Glutamatergic neuron (in vitro differentiated cells): ENCODE measurements at places on chromosomes 6 and 20. TPM values are rescaled to one million over a fixed set of nuclear protein-coding genes. Genes with fewer than 3 reads are reported as not detected.

- H3K27me3 ChIP-seq: no peaks in the 10 kb centered on the region
- no peaks in the 10 kb centered on the region for H3K4me1 ChIP-seq
- DNase-seq: no peak
- no peak overlapping the region for H3K27ac ChIP-seq
These were observed 62.1 kb upstream of the CNKSR3 start for GRCh38 chr6:154572556-154572955.

DNA sequence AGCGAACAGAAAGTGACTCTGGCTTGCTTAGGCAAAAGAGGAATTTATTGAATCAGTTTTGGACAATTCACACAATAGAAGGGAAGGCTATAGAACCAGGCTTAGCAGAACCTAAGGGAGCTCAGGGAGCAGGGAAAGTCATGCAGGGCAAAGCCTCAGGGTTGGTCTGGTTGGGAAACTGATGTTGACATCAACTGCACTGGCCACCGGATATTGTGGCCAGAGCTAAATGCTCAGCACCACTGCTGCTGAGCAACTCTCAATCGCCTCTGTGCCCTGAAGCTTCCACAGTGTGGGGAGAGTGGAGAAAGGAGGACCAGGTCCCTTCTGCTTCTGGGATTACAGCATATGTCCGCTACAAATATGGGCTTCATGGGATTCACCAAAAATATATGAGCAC, 93.3 kb upstream of the GCM1 start:
- H3K36me3 ChIP-seq: no peaks in the 10 kb centered on the region
- no peak for DNase-seq
- no peaks in the 10 kb centered on the region for H3K4me1 ChIP-seq
- H3K4me3 ChIP-seq: no peak overlapping the region
- peaks cover 2% of the 10 kb centered on the region for H3K27me3 ChIP-seq
- no peak overlapping the region for H3K27ac ChIP-seq

DNA sequence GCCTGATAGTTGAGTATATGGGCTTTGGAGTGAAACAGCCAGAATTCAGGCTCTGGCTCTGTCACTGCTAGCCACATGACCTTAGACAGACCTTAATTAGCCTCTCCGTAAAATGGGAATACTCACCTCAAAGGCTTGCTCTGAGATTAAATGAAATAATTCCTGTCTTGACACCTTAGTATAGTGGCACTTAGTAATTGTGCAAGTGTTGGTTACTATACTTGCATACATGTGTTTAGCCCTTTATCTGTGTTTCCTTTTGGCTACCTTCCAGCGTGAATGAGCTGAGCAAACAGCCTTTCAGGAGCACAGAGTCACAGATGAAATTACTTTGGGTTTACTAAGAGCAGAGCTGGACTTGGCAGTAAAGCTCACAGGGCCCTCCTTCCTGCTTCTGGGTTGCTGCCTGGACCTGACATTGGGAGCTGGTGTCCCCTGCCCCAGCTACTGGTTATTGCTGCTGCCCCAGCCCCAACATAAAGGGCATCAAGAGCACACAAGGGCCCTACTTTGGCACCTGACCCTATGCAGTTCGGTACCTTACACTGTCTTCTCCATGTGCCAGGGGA, 32.8 kb downstream of the CD164 start:
- no peaks in the 10 kb centered on the region for H3K4me1 ChIP-seq
- H3K4me3 ChIP-seq: no peak overlapping the region
- H3K27ac ChIP-seq: no peak overlapping the region

- H3K36me3 ChIP-seq: no peaks in the 10 kb centered on the region
- H3K27ac ChIP-seq: no peak overlapping the region
- peaks cover 2% of the 10 kb centered on the region for H3K27me3 ChIP-seq
- H3K4me1 ChIP-seq: peaks cover 8% of the 10 kb centered on the region
- H3K4me3 ChIP-seq: no peak overlapping the region
- no peak for DNase-seq
These were observed 420.6 kb upstream of the MMS22L start for GRCh38 chr6:97703661-97704060.

GRCh38 chr6:160039441-160039840, 70.6 kb downstream of the IGF2R start:
- H3K4me3 ChIP-seq: no peak overlapping the region
- H3K27me3 ChIP-seq: no peaks in the 10 kb centered on the region
- H3K27ac ChIP-seq: no peak overlapping the region
- no peak for DNase-seq
- no peaks in the 10 kb centered on the region for H3K4me1 ChIP-seq
- H3K36me3 ChIP-seq: no peaks in the 10 kb centered on the region

DNA sequence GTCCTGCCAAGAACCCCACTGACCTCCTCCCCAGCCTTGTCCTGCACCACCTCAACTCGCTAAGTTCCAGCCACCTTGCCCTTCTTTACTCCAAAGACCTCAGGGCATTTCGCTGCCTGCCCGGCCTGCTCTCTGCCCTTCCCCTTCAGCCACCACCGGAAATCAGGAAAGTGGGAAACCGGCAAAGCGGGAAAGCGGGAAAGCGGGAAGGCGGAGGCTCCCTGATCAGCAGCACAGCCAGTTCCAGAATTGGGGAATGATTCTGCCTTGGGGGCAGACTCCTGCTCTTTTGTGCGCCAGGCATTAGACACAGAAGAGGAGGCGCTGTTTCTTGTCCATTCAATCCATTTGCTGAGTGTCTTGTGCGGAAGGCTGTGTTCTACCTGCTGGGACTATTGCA, 111.3 kb downstream of the ZDHHC14 start:
- H3K4me1 ChIP-seq: peaks cover 19% of the 10 kb centered on the region
- peaks cover 7% of the 10 kb centered on the region for H3K27me3 ChIP-seq
- no peak overlapping the region for H3K27ac ChIP-seq
- DNase-seq: no peak

GRCh38 chr6:154157082-154157481, 118.0 kb downstream of the OPRM1 start:
- no peak for DNase-seq
- peaks cover 2% of the 10 kb centered on the region for H3K27me3 ChIP-seq
- no peak overlapping the region for H3K27ac ChIP-seq
- H3K4me1 ChIP-seq: no peaks in the 10 kb centered on the region
- no peak overlapping the region for H3K4me3 ChIP-seq
- no peaks in the 10 kb centered on the region for H3K36me3 ChIP-seq

- H3K27me3 ChIP-seq: peaks cover 3% of the 10 kb centered on the region
- no peak for DNase-seq
These were observed 333.4 kb upstream of the NT5E start for GRCh38 chr6:85116475-85116874.

DNA sequence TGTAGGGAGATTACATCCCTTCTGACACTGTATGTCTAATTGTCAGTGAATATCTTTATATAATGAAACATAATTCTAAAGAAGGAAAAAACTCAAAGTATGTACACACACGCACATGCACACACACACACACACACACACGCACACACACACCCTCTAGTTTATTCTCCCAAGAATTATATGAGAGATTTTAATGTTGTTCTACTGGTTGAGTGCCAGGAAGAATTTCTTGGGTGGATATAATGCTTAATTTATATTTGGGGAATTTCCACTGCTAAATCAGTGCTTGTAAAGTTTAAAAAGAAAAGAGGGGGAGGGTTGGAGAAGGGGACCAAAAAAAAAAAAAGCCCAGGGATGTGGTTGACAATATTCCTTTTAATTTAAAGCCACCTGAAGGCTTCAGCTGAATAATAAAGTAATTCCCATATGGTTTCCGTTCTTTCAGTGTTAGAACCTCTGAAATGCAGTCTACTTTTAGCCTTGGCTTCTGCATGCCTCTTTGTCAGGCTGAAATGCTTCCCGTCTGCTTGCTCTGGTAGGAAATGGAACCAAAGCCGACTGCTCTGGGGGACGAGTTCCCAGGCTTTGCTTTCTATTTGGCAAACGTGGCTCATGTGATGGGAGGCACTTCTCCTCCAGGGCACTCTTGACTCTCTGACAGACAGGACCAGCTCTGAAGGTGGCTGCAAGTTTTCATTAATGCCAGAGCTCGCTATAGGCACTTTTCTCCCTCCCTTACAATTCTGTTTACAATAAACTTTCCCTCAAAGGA, 225.4 kb downstream of the PRL start:
- peak overlapping the region; percentile 18 for H3K4me3 ChIP-seq
- no peak for DNase-seq
- H3K27ac ChIP-seq: no peak overlapping the region
- H3K27me3 ChIP-seq: peaks cover 6% of the 10 kb centered on the region

Gene CGA
- not detected for total RNA-seq

Gene COL10A1
- not detected for total RNA-seq

Gene PHACTR2
- 9.7 TPM for total RNA-seq
